ENCODE measurements at places on chromosomes 3 and 15. TPM values are rescaled to one million over a fixed set of nuclear protein-coding genes. Genes with fewer than 3 reads are reported as not detected.

- no peak for DNase-seq
Measured at GRCh38 chr3:109339197-109339596, 1.9 kb upstream of the DPPA4 start.

GRCh38 chr3:128170866-128171516, 17.7 kb downstream of the EEFSEC start:
- peak; percentile 82 for DNase-seq

- no peak for DNase-seq
Measured at GRCh38 chr3:184011937-184012889, 5.5 kb downstream of the ABCC5 start.

DNA sequence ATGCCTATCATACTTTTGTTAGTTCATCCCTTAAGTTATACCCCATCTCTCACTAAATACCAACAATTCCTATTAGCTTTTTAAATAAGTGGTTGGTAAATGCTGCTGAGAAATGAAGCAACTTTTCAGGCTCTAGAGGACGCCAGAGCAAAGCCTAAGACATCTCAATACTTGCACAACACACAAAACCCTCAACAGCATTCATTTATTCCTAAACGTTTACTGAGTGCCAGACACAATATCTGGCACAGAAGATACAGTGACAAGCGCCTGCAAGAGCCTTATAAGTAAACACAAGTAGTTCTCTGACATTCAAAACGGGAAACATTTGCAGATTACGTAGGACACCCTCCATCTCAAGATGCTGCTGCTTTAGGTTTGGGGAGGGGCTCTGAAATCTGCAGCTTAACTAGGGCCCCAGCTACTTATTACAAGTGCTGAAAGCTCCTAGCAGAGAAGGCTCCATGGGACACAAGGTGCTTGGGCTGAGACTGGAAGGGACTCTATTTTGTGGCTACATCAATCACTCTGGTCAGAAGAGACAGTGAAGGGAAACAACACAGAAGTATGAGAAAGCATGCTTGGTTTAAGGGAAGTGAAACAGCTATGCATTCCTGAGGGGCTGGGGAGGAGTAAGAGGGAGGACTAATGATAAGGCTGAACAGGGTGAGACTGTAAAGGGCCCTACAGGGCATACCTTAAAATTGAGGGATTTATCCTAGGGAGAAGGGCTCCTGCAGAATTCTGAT, 311.3 kb downstream of the PLCL2 start:
- no peak for DNase-seq

- no peak for DNase-seq
Measured at GRCh38 chr3:117308353-117308752, 598.8 kb downstream of the TUSC7 start.

DNA sequence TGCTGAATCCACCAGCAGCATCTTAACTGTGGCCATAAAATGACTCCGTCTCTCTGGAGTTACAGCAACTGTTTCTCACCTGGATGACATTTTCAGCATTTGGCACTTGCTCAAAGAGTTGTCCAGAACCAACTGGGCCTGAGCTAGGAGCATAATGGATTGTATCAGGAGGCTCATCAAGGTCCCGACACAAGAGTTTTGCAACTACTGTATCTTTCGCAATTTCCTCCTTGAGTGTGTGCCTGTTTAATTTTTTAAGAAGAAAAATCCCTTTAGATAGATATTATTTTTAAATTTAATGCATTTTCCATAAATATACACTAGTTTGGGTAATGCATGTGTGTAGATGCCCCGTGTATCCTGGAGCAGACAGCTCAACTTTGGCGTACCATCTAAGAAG, 44.3 kb upstream of the C3orf49 start:
- DNase-seq = no peak

- no peak for DNase-seq
Measured at GRCh38 chr15:54810496-54810895, 386.2 kb downstream of the RSL24D1 start.

DNA sequence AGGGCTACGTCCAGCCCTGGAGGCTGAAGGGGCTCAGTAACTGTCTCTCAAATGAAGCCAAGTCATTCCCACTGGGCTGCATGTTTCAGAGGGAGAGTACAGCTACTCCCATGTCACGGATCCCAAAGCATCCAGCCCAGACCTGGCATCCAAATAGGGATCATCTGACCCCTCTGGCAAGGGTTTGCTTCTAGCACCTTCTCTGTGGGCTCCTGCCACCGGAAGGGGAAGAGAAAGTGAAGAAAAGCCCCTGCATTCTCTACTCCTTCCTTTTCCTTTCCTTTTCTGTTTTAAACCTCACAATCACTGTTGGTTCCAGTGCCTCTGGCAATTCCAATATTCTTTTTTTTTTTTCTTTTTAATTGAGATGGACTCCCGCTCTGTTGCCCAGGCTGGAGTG, 64.5 kb upstream of the CTSH start:
- no peak for DNase-seq

GRCh38 chr3:7536510-7536909, 675.6 kb downstream of the GRM7 start:
- DNase-seq = no peak

DNA sequence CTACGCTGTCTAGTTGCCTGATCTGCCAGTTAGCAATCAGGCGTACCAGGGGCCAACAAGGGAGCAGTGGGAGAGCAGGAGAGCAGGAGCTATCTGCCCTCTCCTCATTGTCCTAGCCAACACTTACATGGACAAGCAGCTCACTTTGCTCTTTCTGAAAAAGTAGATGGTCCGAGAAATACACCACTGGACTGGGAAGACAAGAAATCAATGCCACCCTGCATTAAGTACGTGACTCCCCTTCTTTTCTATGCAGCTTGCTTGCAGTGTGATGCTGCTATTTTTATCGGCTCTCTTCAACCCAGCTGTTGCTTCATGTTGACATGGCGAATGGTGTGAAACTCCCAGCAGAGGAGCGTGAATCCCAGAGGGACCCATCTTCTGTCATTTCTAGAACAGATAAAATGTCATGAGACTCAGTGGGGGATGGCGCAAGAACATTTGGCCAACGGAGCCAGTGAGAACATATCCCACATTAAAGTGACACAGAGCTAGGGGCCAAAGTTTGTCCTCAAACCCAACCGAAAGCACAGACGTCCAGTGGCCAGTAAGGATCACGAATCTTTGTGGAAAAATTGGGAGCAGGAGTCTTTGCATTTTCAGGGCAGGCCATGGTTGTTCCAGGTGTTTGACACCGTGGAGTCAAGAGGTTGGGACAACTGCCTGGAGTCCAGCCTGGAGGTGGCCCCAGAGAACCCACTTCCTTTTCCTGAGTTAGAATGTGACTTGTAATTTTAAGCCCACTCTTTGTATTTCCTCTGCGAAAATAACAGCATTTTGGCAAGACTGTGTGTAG, 53.7 kb upstream of the MEF2A start:
- peak; percentile 84 for DNase-seq

DNA sequence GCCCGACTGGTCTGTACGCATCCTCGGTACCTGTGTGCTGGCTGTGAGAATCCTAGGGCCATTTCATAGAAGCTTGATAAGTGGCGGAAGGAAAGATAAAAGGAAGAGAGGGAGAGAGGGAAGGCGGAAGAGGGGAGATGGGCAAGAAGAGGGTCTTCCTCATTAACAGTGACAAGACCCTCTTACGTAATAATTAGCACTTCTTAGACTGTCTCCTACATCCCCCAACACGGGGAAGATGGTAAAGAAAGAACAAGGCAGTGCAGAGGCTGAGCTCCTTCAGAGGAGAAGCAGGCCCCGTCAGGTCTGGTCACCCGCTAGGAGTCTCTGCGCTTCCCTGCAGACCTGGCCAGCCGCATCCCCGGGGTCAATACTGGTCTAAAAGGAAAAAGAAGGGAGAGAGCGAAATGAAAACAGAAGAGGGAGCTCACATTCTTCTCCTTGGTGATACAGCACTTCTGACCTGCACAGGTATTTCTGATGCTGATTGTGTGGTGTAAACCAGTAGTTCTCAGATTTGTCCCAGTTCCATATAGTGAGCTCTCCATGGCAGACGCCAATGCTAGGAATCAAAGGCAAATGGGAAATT, 19.0 kb upstream of the FAM240A start:
- no peak for DNase-seq

FAH gene
- 34.7 TPM for total RNA-seq

LMAN1L gene
- not detected for total RNA-seq

SCN11A gene
- total RNA-seq = 0.25 TPM
